ENCODE measurements at places on chromosomes 12 and 14.

DNA sequence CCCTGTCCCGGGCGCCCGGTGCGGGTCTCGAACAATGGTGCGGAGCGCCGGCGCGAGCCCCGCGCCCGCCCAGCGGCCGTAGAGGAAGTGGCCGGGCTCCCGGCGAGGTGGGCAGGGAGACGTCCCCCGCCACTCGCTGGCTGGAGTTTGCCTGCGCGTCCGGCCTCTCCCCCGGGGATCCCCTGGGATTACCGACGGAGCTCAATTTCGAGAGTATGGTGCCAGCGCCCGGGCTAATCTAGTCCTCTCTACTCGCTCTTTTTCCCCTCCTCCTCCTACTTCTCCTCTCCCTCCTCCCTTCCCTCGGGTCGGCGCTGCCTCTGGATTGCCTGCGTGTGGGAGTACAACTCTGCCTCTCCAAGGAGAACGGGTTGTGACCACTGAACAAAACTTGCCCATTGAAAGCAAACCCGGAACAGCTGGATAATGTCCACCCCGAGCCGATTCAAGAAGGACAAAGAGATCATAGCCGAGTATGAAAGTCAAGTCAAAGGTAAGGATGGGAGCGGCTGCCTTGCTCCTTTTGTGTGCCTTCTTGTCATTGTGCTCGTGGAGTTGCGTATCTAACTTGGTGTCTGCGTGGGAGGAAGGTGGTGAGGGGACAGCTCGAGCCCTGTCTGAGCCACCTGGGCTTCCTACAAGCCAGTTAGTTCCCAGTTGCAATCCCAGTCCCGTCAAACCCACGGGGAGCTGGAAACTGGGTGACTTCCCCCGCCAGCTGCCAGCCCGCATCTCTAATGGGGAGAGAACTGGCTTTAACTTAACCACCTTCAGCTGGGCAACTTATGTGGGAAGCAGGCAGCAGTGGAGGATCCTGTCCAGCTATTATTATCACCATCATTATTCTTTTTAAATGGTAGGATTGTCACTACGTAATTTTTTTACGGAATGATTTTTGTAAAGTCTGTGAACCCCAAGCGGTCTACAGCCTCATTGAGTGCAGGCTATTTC is at the start of gene SRGAP1:
SRGAP1 (plus strand) TSS at position 310 of the 951 bp plus-strand sequence; CDS start at position 427, 117 bp downstream.
- peak; percentile 67 for DNase-seq

- no peak for DNase-seq
These were observed 550 bp upstream of the NUP107 start for GRCh38 chr12:68686262-68686594.

DNA sequence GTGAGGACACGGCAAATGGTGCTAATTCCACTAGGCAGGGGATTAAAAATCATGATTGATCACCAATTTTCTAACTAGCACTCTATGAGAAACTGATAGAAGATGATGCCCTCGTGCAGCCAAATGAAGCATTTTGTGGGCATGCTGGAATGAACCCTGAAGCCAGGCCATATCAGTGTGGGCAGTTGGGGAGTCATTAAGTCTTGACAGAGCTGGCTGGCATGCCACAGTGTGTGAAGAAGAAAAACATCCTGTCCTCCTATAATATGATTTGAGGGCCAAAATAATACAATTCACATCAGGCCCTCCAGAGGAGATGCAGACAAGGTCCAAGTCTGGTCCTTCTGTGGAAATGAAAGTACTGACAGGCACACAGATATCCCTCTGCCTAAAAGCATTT is 107.1 kb downstream of the TMTC1 start:
- DNase-seq = no peak

DNA sequence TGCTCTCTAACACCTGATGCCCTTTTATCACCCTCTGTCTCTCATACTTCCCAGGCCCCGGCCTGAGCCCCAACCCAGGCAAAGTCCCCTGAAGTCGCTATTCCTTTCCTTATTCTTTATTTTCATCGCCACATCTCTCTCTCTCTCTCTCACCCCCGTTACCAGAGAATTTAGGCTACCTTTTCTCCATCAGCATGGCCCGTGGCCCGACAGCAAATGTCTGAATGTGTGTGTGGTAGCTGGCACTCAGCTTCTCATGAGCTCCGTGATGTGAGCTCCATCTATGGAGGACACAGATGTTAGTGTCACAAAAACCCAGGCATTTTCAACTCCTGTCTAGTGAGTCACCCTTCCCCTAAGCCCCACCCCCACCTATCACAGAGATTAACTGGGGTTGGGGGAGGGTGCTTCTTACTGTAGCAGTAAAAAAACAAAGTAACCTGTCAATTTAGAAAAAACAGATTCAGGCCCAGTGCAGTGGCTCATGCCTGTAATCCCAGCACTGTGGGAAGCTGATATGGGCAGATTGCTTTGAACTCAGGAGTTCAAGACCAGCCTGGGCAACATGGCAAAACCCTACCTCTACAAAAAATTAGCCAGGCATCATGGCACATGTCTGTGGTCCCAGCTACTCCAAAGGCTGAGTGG is 53.8 kb downstream of the VCPKMT start:
- no peak for DNase-seq

DNA sequence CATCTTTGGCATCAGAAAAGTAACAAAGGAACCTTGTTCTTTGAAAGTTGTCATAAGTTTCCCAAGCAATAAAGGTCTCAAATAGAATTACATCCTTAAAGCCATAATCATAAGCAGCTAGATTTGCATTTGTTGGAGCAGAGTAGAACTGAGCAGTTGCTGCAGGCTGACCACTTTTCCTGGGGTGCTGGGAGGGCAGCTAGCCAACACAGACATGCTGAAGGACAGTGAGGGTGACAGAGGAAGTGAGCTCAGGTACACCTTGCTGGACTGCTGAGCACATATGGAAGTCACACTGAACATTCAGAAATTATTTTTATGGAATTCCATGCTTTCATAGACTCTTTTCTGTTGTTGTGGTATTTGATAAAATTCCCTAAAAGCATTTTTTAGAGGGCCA is 66.2 kb downstream of the MARK3 start:
- DNase-seq = no peak

- peak; percentile 11 for DNase-seq
These were observed 31.4 kb downstream of the ETNK1 start for GRCh38 chr12:22656376-22656775.

DNA sequence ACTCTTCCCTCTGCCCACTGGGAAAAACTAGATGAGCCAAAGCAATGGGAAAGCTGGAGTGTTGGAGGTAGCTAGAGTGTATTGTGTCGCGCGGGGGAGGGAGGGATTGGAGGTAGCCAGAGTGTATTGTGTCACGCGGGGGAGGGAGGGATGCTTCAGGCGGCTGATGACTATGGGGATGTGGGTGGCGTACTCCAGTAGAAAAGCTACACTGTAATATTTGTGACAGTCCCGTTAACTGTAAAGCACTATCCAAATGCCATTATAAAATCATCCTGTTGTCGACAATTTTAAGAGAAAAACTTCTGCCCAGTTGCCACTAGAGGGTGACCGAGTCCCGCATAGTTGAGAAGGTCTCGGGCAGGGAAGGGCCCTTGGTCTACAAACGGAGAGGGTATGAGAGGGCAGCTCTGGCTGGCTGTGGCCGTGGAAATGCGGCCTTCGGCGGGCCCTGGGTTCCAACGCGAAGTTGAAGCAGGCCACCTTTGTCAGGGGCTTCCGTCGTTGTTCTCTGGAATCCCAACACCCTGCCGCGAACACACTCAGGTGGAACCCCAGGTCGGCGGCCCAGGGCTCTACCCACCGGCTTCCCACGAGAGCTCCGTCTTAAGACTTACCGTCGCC is 15.1 kb upstream of the PLEK2 start:
- peak; percentile 79 for DNase-seq

GRCh38 chr14:87686746-87687145 is 306.2 kb downstream of the GALC start:
- DNase-seq = no peak

DNA sequence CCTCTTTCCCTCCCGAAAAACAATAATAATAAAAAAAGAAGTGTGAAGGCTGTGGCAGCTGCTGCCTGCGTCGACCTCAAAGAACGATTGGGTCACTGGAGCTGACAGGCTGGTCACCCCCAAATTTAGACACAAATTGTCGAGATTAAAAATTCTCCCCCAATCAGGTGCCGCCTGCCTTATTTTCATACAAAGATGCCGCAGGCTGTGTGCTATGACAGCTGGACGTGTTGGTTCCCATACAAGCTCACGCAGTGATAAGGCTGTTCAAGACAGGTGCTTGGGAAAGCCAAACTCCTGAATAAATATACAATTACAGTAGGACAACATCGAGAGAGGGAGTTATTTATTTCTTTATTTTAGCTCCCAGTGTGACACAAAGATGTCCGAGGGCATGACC is 1041.8 kb downstream of the VRK1 start:
- no peak for DNase-seq

GRCh38 chr12:59620326-59620725 is 24.5 kb downstream of the SLC16A7 start:
- DNase-seq = no peak

GRCh38 chr12:6539314-6539682 is 5.0 kb downstream of the GAPDH start:
- DNase-seq = no peak

DNA sequence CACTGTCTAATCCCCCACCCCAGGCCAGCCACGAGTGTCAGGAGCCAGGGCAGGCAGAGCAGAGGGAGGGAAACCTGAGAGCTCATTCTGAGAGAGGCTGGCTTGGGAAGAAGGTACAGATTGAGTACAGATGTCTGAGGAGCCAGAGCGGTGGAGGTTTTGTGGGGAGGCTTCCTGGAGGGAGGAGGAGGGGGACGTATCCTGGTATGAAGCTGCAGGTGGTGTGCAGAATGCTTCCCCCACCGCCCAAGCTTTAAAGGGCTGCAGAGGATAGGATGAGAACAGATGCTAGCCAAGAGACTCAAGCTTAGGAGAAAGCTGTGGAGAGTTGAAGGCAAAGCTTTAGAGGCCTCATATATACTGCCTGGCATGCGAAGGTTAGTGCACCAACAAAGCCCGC is 3.2 kb upstream of the TAMALIN start:
- no peak for DNase-seq

DNA sequence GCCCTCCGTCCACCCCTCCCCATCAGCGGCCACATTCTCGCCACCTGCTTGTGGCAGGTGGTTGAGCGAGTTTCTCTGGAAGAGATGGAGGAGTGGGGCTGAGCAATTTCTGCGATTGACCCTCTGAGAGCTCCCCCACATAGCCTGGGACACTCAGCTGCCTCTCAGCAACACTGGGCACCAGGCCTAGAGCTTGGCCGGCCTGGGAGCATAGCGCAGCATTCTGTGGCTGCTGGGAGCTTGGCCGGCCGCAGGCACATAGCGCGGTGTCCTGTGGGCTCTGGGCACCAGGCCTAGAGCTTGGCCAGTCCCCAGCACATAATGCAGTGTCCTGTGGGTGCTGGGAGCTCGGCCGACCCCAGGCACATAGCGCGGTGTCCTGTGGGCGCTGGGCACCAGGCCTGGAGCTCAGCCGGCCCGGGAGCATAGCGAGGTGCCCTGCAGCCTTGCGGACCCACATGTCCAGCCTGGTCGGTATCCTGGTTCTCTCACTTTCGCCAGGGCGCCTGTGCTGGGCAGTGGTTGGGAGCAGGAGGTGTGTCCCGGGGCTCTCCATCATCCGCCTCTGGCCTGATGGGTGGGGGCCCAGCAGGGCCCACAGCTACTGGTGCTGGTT is 43.8 kb downstream of the LRCOL1 start:
- DNase-seq = no peak

DNA sequence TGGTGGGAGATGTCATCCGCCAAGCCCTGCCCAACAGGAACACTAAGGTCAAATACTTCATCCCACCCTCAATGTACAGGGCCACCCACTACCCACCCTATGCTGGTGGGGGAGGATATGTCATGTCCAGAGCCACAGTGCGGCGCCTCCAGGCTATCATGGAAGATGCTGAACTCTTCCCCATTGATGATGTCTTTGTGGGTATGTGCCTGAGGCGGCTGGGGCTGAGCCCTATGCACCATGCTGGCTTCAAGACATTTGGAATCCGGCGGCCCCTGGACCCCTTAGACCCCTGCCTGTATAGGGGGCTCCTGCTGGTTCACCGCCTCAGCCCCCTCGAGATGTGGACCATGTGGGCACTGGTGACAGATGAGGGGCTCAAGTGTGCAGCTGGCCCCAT is 3.5 kb downstream of the B3GNT4 start:
- no peak for DNase-seq

DNA sequence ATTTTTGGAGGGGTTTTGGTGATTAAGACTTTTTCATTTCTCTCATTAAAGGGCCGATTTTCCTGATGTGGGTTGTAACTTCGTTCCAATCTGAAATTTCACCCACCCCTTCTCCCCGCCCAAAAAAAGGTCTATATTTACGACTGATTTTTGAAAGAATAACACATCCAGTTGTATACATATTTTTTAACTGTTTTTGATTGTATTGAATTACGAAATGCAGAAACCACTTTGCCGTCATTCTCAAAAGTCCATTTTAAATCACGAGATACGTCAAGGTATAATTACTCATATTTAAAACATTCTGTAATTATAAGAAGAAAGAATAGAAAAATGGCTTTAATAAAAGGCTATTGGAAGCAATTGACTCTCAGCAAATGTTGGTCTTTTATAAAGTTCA is 520.7 kb downstream of the MED13L start:
- DNase-seq = no peak

DNA sequence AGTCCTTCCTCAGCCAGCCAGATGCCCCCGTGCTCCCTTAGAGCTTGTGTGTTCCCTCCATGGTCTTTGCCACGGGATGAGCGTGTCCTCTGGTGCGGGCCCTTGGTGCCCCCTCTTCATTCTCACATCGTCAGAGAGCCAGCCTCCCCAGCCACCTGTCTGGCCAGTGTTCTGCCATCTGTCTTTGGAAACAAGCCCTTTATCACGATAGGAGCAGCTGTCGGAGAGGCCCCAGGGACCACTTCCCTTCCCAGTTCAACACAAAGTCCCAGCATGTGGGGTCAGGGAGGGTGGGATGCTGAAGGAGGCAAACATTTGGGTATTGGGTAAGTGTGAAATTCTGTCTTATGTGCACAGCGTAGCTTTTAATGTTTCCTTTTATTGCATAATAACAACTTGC is 44.5 kb downstream of the DYNC1H1 start:
- no peak for DNase-seq

DNA sequence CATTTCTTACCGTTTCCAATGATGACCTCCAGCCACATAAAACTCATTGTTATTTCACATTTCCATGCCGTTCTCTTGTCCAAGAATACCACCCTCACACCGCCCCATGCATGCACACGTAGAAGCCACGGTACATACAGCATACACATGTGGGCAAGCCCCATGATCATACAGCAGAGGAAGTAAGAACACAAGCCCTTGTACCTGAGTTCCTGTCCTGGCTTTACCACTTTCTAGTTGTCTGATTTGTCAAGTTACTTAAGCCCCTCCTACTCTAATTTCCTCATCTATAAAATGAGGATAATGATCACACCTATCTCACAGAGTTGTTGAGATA is 59.9 kb downstream of the DUSP16 start:
- DNase-seq = no peak

- DNase-seq = no peak
These were observed 91.8 kb downstream of the SLC38A1 start for GRCh38 chr12:46177025-46177424.

DNA sequence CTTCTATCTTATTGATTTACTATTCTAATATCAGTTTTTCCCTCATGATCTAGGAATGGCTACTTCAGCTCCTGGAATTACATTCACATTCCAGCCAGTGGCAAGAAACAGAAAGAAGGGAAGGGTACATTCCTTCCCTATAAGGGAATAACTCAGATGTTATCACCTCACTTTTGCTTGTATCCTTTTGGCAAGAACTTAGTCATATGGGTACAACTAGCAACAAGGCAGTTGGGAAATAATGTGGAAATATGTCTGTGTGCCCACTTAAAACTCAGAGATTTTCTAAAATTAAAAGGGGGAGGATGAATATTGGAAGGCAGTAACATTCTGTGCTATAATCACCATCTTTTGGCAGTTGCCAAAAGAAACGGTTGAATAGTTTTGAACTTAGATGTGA is 85.6 kb downstream of the MSRB3 start:
- no peak for DNase-seq

Data from NCI-H510A treated with DMSO at 0.1 percent for 48 hours (cell line).